Activated CD4-positive, alpha-beta T cell treated with anti-CD3 and anti-CD28 coated beads, Interleukin-2, amount 50 U/mL, for 4 hours (primary cell): ENCODE measurements at places on chromosomes 5 and 9.

DNA sequence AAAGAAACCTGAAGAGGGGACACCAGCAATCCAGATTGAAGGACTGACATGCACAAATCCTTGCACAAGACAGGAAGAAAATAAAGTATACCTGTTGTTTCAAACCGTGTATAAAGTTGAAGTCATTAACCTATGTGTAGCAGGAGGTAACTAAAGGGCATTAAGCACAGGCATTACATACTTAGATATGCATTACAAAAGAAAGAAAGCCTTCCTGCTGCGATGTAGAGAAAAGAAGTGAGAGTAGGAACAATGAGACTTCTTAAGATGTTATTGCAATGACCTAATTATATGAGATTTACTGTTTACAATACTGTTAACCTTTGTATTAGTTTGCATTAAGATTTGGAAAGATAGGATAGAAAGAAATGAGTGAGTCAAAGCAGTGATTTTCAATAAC lies 308.9 kb upstream of the PTPRD start:
- no peak for DNase-seq

DNA sequence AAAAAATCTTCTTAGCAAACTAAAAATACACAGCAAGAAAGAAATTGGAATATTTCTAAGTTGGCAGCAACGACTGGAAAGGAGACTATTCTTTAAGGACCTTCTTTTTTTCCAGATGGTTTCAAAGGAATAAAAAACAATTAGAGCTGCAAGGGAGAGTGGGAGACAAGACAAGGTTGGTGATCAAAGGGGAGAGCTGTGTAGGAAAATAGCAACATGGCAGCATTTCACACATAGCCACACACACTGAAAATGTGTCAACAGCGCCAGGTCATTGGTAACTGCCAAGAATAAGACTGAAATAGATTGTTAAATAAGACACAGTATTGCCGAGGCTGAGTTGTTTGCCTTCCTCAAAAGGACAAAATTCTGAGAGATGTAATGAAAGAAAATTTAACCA lies 88.1 kb upstream of the TLE1 start:
- no peak for DNase-seq

DNA sequence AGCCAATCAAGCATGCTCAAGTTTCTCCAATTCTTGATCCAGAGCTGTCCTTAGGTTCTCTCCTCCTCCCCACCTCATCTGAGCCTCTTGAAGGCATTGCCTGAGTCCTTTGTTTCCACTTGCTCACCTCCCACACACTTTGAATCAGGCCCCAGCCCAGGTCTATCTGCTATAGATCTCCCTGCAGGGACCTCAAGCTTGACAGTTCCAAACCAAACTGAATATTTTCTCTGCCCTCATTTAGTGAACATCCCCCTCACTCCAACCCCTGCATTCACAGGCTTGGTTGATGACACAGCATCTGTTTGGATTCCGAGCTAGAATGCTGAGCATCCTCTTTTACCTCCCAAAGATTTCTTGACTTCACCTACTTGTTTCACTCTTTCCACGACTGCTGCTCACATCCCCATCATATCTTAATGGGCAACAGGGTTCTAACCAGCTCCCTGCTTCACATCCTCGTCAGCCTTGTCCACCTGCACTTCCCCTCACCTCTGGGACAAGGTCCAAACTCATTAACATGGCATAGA lies 474.5 kb downstream of the ZSWIM6 start:
- no peak for DNase-seq

DNA sequence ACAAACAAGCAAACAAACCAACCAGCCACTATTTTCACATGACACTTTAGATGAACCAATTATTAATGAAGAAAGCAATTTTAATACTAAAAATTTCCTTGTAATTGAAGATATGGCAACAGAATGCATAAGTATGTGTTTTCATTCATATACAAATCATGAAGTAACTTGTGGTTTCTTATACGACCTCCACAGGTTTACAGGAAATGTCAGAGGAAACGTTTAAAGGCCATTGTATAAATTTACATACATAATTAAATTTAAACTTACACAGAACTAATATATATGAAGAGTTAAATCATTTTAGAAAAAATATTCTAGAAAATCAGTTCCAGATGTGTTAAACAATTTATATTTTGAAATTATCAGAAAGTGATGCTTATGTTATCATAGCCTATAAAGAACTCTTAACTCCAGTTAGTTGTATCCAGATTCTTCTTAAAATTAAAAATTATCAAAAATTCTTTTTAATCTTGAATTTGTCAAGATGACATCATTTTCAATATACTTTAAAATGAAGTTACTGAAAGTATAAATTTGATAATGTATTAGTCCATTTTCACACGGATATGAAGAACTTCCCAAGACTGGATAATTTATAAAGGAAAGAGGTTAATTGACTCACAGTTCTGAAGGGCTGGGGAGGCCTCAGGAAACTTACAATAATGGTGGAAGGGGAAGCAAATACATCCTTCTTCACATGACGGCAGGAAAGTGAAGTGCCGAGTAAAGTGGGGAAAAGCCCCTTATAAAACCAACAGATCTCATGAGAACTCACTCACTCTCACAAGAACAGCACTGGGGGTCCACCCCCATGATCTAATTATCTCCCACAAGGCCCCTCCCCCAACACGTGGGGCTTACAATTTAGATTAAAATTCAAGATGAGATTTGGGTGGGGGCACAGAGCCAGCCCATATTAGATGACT lies 192.0 kb downstream of the PIK3R1 start:
- DNase-seq: no peak

DNA sequence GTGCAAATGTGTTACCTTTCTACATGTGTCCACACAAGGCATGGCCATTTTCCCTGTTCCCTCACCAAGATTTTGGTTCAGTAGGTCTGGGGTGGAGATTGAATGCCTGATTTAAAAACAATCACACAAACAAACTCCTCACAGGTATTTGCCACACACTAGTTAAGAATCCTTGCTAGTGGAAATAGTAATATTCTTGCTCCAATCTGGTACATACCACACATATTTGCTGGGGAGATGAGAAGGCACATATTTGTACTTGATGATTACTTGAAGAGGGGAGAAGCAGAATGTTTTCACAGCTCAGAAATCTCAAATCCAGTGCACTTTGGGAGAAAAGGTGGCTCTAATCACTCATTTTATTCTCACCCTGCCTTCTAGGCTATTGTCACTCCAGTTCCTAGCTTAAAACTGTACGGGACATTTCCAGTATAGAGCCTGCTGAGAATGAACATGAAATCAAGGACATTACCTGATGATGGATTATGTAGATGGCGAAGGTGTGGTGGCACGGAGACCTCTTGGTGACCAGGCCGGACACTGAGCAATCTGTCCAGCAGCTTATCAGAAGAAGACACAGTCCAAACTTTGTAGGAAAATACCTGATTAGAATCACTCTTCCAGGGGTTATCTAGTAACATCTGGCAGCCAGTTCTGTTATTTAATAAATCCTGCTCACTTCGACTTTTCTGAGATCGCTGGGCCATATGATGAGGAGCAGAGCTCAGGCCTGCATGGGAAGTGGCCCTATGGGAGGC lies 116.1 kb upstream of the IL6ST start:
- DNase-seq: no peak

GRCh38 chr5:387491-388265 lies 55.3 kb upstream of the EXOC3 start:
- DNase-seq: no peak

- no peak for DNase-seq
Measured at GRCh38 chr9:91937056-91937455, 13.0 kb downstream of the ROR2 start.
